ENCODE measurements at places on chromosomes 4 and X.

DNA sequence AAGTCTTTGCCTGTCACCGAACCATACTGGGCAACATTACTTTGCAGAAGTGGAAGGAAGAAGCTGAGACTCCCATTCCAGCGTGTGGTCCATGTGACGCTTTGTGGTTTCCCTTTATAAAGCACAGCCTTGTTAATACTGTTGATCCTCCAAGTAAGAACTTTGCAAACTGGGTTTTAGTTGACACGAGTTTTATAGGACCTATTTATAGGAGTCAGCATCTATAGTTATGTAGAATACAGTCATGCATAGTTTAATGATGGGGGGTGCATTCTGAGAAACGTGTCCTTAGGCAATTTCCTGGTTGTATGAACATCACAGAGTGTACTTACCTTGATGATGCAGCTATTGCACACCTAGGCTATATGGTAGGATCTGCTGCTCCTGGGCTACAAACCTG, 1879.4 kb upstream of the TENM3 start:
- no peak for DNase-seq

- DNase-seq = peak; percentile 30
Observed at GRCh38 chr4:67700116-67700737, 728 bp downstream of the UBA6 start.

DNA sequence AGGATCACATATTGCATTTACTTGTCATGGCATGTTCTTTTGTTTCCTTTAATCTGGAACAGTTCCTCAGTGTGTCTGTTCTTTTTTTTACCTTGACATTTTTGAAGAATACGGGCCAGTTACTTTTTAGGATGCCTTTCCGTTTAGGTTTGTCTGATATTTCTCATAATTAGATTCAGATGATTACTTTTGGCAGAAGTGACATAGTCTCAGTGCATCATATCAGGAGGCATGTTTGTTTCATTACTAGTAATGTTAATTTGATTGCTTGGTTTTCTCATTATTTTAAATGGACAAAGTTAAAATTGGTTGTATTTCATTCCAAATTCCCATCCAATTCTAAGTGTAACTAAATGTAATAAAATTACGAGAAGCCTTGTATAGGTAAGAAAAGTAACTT, 8.3 kb downstream of the POLR2B start:
- DNase-seq = no peak

DNA sequence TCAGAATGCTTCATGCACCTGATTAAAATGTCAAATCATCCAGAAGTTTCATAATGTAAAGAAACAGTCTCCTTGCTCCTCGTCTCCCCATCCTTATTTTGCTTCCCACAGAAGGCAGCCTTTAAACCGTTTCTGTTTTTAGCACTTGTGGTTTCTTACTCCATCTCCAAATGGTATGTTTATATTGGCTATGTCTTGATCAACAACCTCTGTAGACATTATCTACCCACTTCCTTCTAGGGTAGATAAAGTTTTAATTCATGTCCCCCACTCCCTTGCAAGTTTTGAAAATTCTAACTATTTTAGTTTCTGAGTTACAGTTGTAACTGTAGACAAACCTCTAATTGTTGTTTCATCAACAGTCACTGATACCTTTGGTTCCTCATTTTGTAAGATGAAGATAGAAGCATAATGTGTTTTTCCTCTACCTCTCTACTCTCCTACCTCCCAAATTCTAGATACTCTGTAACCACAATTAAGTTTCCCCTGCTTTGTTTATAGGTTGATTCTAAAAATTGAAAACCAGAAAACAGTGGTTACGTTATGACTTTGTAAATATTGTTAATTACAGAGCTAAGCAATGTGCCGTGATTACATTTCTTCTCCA, 291.7 kb upstream of the GATB start:
- DNase-seq = no peak

GRCh38 chr4:53786632-53787031, 195.3 kb upstream of the LNX1 start:
- DNase-seq = no peak

GRCh38 chr4:1195891-1196401, 23.6 kb upstream of the SPON2 start:
- DNase-seq = no peak

DNA sequence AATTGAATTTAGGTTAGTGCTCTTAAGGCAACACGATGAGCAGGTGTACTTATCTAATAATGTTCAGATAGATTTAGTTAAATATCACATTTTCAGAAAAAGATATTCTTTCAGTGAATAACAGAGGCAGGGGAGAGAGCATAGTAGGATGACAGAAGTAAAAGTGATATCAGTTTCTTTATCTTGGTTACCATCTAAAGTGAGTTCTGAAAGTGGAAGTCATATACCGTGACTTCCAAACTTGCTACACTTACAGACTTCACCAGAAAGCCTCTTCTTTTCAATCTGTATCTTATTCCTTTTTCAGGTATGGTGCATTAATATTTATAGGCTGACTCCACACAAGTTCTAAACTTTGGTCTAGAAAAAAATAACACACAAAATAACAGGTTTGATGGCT, 124.9 kb downstream of the POU4F2 start:
- no peak for DNase-seq

- no peak for DNase-seq
Observed at GRCh38 chrX:76439188-76439587, 11.7 kb downstream of the MAGEE1 start.

DNA sequence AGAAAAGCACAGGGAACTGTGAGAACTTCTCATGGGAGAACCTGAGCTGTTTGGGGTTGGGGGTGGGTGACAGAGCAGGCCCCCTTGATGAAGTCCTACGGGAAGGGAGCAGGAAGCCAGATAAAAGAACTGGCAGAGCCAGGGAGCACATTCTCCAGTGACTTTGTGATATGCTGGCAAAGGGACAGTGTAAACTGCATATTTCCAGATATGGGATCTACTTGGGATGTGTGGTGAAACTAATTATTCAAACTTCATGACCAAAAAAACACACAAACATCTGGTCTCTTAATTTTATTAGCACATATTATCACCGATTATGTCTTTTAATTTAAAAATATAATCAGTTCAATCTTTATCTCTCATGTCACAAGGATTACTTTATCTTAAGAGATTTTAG, 266.0 kb downstream of the PAPSS1 start:
- DNase-seq = no peak

DNA sequence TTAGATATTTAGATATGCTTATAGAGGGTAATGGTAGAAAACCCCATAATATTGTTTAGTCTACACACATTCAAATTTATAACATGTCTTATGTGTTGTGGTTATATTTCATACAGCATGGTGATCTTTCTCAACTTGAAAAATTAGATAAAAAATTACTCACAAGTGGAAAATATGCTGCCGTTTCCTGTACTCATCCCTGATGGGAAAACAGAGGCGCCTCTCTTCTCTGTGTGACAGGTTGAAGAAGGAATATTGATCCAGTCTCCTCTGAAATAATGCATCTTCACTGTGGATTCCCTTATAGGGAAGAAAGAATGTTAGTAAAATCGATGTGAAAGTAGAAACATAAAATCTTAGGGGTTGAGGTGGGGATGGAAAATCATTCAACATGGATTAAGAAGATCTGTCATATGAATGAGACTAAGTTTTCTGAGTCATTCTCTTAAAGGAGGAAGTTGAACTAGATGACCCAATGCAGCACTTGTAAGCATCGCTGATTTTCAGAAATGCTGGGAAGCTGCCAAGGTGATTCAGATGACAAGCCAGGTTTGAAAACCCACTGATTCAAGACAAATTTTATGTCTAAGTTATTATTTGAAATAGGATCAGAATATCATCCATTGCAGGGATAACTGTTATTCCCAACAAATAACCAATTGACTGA, 70.7 kb downstream of the ANKRD50 start:
- no peak for DNase-seq

DNA sequence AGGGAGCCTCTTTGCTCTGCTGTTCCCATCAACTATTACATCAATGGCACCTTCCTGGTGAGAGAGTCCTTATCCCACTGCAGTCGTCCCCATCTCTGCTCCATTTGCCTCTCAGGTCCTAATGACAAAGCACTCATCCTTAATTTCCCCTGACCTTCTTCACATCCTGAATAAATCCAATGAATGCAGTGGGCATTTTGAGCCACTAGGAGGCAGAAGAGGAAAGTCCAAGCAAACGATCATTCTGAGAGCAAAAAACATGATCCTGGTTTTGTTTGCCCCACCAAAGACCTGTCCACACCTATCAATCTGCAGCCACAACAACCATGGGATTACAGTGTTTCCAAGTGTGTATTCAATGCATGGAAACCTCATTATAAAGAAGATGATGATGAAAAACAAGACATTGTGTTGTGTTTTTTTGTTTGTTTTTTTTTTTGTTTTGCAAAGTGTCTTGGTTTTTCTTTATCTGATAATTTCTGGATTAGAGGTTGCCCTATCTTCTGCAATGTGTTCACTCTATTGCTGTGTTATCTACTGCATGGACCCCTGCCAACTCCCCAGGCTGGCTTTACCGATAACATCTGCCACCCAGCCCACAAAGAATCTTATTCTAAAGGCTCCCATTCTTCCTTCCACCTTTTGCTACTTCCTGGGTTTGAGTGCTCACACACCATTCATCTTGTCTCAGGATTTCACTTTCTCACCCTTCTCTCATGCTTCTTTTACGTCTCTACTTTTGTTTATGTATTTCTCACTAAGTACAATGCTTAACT, 207.2 kb downstream of the NLGN4X start:
- DNase-seq = peak; percentile 8

DNA sequence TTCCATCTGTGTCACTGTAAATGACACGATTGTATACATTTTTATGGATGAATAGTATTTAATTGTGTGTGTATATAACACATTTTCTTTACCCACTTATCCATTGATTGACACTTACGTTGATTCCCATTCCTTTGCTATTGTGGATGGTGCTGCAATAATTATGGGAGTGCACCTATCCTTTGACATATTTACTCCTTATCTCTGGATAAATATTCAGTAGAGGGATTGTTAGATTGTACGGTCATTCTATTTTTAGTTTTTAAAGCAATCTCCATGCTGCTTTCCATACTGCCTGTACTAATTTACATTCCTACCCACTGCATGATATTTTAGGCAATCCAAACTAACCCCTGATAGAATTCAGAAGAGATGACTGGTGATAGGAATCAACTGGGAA, 980.1 kb downstream of the FSTL5 start:
- DNase-seq = no peak

DNA sequence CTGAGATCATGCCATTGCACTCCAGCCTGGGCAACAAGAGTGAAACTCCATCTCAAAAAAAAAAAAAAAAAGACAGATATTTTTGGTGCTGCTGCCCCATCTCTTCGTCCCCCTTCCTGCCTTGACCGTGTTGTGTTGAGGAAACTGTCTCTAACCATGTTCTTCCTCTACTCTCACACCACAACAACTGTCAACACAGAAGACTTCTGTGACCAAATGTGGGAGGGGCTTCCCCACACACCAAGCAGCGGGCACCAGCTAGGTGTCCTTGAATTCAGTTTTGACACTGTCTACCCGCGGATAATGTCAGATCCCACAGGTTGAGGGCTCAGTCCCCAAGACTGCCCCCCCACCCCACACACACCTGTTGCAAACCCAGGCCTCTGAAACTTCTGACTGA, 104.7 kb upstream of the BCOR start:
- no peak for DNase-seq

- DNase-seq = no peak
Observed at GRCh38 chrX:77436271-77436670, 10.9 kb upstream of the FGF16 start.

GRCh38 chrX:101078716-101079598, at the start of gene TMEM35A:
TSS of gene TMEM35A (plus strand) at chrX:101078879. CDS start at chrX:101079003, 124 bp downstream.
- no peak for DNase-seq

- no peak for DNase-seq
Observed at GRCh38 chr4:187444061-187444460, 551.5 kb upstream of the ZFP42 start.

- no peak for DNase-seq
Observed at GRCh38 chrX:10656214-10656613, 35.8 kb upstream of the MID1 start.

- no peak for DNase-seq
Observed at GRCh38 chrX:36019125-36019524, 99.6 kb downstream of the CFAP47 start.

GRCh38 chrX:68332201-68332731, 101.0 kb downstream of the OPHN1 start:
- DNase-seq = no peak

DNA sequence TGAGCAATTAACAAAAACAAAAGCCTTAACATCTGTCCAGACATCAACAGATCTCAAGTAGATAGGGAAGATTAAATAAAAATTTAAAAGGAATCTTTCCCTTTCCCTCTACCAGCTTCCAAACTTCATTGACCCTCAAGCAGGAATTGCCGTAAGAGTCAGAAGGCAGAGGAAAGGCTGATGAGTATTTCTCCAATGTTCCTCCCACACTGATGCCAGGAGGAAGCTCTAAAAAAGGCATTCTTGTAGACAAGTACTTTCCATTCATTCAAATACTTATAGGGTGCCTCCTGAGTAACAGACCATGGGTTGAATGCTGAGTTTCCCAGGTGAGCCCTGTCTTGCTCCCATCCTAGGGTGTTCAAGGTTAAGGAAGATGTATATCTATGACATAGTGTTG, 151.6 kb upstream of the GPC4 start:
- no peak for DNase-seq

DNA sequence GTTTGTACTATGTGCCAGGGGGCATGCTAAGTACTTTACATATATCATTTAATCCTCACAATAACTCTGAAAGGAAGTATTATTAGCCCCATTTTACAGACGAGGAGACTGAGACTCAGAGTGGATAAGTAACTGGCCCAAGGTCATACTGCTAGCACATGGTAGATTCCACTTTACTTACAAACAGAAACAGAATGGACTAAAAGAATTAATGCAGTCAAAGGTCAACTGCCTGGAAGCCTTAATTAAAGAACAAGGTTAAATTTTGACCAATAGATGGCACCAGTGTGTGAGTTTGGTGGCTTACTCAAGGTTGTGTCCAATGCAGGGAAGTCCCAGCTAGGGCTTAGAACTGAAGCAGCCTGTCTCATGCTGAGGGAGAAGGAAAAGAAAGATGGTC, 4.7 kb downstream of the RIPPLY1 start:
- DNase-seq = peak; percentile 18

- no peak for DNase-seq
Observed at GRCh38 chr4:84317513-84317912, 181.6 kb downstream of the NKX6-1 start.

- DNase-seq = no peak
Observed at GRCh38 chr4:108060686-108061321, 71.1 kb downstream of the HADH start.

DNA sequence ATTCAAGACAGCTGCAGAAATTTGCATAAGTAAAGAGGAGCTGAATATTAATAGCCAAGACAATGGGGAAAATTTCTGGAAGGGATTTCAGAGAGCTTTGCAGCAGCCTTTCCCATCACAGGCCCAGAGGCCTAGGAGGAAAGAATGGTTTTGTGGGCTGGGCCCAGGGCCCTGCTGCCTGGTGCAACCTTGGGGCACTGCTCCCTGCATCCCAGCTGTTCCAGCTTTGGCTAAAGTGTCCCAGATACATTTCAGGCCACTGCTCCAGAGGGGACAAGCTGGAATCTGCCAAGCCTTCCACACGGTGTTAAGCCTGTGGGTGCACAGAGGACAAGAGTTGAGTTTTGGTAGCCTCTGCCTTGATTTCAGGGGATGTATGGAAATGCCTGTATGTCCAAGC, 185.6 kb upstream of the SFRP2 start:
- DNase-seq = no peak

- DNase-seq = no peak
Observed at GRCh38 chrX:123648028-123648810, 84.6 kb downstream of the THOC2 start.

GRCh38 chr4:8774071-8774470, 97.6 kb downstream of the HMX1 start:
- DNase-seq = no peak
